Fibroblast of skin of scalp (primary cell): ENCODE measurements at places on chromosomes 3 and 15.

DNA sequence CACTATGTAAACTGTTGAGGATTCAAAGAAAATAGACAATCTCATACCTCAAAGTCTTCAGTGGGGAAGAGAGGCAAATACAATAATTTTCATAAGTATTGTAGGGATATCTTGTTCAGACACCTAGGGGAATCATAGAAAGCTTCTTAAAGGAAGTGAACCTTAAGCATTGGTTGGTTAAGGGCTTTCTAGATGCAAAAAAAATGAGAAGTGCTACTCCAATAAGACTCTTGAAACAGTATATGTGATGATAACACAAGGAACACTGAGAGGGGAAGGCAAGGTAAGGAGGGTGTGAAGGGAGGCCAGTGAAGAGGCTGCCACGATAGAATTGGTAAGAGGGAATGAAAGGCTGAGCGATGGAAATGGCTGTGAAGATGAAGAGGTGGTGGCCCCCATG lies 104.1 kb downstream of the TPRG1 start:
- DNase-seq, result no peak

DNA sequence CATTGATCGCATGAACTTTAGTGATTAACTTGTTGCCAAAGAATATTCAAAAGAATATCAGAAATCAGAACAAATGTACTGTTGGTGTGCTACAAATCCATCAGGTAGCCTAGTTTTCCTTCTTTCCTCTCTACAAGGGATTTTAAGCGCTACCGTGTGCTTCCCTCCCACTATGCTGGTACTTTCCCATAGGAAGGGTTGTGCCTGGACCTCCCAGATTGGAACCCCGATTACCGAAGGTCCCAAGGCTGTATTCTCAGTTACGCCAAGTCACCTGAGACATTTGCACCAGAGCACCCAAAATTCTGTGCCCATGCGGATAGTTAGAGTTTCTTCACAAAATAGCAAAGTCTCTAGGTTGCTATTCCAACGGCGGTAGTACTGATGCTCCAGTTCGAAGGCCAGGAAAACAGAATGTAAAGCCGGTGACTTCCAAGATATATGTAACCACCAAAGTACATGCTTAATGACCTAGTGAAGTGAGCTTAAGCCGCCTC lies 23.4 kb upstream of the GATM start:
- no peak for DNase-seq

GRCh38 chr3:87121856-87122255 lies 105.3 kb upstream of the CHMP2B start:
- DNase-seq, result no peak

- no peak for DNase-seq
Observed at GRCh38 chr3:121724130-121724529, 25.4 kb downstream of the GOLGB1 start.

DNA sequence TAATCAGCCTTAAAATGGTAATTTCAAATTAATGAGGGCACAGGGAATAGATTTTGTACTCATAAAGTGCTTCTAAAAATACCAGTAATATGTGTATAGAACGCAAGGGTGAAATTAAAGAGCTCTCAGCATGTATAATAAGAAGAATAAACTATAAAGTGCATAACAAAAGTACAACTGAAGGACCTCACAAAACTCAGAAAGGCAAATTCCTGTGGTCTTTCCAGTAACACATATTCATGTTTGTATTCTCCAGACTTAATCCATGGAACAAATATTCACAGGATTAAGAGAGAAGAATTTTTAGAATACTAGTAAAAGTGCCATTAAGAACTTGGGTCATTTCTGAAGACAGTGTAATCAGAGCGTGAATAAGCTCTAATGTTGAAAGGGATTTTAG lies 646.3 kb downstream of the CADM2 start:
- peak; percentile 3 for DNase-seq

GRCh38 chr15:55289011-55289745 lies 435 bp downstream of the RAB27A start:
- peak; percentile 26 for DNase-seq

GRCh38 chr3:11335056-11335608 lies 62.9 kb downstream of the ATG7 start:
- DNase-seq, result peak; percentile 73
